ENCODE measurements at places on chromosomes 12 and 14.

GRCh38 chr14:21322716-21323115 is 42.8 kb downstream of the RPGRIP1 start:
- no peak for DNase-seq

DNA sequence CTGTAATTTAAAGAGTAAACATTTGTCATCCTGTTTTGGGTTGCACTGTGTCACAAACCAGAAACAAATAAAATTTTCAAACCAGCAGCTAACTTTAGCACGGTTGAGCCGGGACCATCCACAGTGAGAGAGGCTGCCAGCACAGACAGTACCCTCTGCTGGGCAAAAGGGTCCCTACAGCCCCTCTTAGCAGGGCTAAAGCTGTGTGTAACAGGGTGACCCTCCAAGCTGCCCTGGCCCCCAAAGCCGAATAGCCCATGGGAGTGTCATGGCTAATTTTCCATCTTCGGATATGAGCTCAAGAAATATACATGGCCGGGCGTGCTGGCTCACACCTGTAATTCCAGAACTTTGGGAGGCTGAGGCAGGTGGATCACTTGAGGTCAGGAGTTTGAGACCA is 157.1 kb upstream of the GRIN2B start:
- DNase-seq: no peak

GRCh38 chr12:16962889-16963288 is 356.9 kb upstream of the LMO3 start:
- no peak for DNase-seq

DNA sequence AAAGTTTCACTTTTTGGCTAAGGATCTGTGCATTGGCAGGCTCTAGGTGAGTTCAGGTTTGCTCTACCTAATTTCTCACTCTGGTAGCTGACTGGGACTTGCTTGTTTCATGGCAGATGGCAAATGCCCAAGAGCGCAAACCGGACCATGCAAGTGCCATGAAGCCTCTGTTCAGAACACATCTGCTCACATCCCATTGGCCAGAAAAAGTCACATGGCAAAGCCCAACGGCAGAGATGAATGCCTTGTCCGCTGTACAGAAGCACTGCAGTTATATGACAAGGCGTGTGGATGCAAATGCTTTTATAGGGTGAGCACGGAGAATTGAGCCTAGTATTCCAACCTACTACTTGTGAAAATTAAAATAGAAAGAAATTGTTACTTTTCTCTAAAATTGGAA is 202.2 kb upstream of the HMGA2 start:
- DNase-seq: no peak

GRCh38 chr14:67411820-67412421 is at the start of gene PLEK2:
TSS of gene PLEK2 (minus strand) at chr14:67412165. CDS start at chr14:67412059, 106 bp downstream.
- no peak for DNase-seq

GRCh38 chr14:94175011-94175745 is 1.1 kb downstream of the PPP4R4 start:
- DNase-seq: no peak

DNA sequence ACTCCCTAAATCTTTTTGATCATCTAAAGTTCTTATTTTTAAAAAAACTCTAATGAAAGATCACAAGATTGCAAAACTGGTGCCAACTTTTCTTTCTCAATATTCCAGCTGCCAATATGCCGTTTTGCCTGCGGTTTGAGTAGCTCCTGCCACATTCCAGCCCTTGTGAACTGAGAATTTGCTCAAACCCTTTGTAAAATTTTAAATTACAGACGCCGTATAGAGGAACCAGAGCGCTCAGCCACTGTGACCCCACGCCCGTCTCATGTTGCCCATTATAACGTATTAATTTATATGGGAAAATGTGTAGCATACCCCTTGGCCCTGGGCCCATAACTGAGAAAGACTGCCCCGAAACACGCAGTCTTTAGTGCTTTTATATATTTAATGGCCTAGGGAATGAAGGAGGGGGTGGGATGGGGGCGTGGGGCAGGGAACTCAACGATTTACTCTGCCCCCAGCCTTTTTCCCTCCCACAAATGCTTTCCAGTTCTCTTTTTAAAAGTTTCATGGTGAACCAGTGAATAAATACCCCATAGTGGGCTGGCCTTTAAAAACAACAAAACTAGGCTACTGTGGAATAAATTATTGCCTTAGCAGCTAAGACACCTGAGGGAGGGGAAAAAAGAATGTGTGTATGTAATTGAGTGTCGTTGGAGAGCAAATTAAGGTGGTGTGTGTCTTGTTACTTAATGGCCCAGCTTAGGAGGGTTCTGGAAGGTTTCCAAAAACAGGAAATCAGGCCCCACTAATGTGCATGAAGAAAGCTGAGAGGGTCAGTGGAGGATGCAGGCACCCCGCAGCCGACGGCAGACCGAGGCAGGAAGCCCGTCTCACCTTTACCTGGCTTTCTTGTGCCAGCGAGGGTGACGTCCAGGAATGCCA is 45.7 kb upstream of the RFLNA start:
- no peak for DNase-seq

GRCh38 chr12:59444932-59445331 is 150.9 kb upstream of the SLC16A7 start:
- peak; percentile 21 for DNase-seq

DNA sequence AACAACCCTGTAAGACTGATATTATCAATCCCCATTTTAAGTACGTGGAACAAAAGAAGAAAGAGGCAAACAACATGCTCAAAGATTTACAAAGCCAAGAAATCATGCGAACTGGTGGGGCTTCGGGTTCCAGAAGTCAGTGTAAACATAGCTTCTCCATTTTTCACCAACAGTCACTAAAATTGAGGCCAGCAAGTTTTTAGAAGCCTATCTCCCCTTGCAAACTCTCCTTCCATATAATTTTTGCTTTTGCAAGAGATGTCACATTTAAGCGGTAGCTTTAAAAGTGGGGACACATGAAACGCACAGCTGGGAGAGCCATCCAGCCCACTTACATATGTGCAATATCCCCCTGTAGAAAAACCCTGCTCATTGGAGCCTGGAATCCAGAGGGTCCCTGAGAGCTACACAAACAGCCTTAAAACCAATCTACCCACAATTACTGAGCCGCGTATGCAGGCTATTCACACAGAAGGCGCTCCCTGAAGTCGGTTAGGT is 797 bp downstream of the SLC11A2 start:
- DNase-seq: peak; percentile 13

- no peak for DNase-seq
Observed at GRCh38 chr14:38731962-38732361, 371.1 kb downstream of the SEC23A start.

- no peak for DNase-seq
Observed at GRCh38 chr14:55536204-55536708, 43.8 kb upstream of the KTN1 start.

DNA sequence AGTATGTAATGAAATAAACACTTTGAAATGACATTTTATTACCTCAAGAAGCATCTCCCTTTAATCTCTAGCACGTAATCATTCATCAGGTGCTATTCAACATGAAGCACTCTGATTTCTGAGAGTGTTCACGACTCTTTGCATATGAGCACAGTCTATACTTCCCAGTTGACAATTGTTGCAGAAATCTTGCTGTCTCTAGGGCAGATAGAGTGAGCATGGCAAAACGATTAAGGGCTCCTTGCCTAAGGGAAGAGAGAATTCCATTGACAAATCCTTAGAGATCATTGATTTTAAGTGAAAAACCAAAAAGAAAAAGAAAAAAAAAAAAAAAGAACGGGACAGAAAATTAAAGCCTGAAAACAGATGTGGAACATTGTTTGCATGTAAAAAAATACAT is 107.6 kb downstream of the C12orf50 start:
- no peak for DNase-seq

DNA sequence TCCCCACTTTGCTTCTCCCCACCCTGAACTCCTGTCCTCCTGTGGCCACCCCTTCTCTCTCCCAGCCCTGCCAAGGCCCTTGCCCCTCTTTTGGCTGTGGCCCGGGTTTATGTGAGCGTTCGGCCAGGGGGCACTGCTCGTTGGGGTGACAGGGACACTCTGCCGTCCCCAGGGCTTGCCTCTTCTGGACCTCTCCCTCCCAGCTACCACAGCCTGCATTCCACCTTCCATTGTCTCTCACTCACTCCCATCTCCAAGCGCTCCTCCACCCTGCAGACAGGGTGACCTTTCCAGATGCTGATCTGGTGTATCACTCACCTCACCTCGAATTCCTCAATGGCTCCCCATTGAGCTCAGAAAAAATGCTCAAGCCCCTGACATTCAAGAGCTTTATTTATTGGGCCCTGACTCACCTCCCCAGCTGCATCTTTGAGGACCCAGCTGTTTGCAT is 1.4 kb downstream of the SERPINA9 start:
- no peak for DNase-seq

DNA sequence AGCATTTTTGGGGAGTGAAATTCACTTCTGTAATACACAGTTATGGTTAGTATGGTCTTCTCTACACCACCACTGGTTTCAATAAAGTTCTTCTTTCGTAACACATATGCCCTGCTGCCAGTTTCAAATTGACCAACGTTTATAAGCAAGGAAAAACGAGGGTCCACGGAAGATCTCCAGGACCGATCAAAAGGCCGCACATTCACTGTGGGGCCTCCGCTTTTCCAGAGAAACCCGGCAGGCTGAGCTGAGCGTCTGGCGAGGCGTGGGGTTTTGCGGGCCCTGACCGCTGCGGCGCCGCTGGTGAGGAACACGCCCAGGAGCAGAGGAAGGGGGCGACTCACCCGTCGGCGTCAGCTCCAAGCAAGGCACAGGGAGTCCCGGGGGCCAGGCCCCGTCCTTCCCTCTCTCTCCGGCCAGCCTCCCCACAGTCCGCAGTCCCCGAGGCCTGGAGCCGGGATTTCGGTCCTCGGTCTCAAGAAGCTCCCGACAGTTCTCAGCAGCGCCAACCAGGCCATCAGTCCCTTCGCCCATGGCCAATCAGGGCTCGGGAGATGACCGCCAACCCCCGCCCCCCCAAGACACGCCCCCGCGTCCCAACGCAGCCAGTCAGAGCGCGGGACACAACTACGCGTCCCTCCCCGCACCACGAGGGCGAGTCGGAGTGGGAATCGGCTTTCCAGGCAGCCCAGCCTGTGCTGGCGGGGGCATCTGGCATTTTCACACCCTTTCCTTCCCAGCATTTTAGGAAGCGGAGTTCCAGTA is at the start of gene MTERF2:
Gene MTERF2 (minus strand): TSS at position 522 of the 765 bp plus-strand sequence. CDS start 8,432 bp downstream, outside the sequence.
- peak; percentile 87 for DNase-seq

DNA sequence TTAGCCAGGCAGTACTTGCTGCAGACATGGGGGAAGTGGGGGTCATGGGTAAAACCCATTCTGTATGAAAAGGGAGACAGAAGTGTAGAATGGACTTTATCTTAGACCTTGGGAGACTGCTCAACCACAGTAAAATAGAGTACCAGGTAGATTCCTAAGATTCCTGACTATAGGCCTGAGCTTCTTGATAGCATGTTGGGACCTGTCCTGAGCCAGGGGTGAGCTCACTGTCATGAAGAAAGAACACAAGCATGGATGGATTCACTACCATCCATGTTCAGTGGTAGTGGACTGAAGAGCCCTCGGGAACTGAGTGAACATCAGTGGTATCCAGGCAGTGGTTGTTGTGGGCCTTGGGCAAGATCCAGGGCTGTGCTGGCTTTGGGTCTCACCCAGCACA is 1003.8 kb downstream of the TMTC2 start:
- DNase-seq: no peak

- no peak for DNase-seq
Observed at GRCh38 chr14:85421186-85421877, 108.6 kb upstream of the FLRT2 start.

DNA sequence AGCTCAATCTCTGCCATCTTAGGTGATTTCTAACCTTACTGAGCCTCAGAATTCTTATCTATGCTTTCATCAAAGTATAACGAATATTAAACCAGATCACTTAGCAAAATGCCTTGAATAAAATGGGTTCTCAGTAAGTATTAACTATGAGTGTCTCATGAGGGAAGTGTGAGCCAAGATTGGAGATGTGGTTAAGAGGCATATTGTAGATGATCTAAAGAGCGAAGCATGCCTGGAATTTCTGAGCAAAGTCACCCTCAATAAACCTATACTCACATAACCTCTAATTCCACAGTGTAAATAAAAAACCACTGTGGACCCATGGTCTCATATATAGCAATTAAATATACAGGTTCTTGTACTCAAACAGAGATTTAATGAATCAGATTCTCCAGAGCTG is 193.1 kb upstream of the FSCB start:
- DNase-seq: no peak

DNA sequence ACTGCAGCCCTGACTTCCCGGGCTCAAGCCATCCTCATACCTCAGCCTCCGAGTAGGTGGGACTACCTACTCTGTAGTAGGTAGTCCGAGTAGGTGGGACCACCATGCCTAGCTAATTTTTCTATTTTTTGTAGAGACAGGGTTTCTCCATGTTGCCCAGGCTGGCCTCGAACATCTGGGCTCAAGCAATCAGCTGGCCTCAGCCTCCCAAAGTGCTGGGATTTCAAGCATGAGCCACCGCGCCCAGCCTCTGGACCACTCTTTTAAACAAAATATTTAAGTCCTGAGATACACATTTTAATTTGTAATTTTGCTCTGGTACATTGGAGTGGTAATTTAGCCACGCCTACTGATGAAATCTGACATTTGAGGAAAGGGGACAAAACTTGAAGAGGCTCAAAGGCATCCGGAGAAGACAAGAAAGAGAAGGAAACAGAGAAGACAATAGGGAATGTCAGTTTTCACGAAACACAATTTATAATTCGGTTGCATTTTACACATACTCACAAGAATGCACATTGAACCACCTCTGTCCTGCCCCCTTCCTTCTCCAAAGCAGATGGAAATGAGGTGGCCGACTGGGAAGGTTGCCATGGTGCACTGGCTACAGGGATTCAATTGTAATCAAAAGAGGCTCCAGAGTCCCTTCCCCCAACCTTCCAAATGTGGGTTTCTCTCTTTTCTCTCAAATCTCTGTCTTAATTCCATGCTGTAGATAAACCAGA is 9.7 kb upstream of the TUBA1A start:
- no peak for DNase-seq

DNA sequence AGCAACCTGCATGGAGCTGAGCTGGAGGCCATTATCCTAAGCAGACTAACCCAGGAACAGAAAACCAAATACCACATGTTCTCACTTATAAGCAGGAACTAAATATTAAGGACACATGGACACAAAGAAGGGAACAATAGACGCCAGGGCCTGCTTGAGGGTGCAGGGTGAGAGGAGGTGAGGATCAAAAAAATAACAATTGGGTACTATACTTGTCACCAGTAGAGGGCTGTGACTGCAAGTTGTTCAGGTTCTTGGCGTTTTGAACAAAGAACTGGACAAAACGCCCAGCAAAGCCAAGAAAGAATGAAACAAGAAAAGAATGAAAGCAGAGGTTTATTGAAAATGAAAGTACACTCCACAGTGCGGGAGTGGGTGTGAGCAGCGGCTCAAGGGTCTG is 208.5 kb upstream of the NEDD1 start:
- DNase-seq: no peak

DNA sequence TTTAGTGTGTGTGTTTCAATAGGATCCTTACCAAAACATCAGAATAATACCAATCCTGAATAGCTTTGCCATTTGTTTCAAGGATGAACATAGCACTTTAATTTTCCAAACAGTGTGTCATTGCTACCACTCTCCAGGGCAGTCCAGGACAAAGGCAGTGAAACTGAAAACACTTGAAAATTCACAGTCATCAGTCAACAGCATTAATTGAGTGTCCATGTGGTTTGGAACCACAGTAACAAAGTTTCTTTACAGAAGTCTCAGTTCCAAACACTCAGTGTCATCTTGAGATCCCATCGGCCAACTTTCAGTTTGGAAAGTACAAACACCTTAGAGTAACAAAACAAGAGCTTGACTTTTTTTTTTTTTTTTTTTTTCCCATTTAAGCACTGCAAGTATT is 228.4 kb upstream of the SOX5 start:
- DNase-seq: no peak

GRCh38 chr12:113459981-113460380 is 11.7 kb downstream of the LHX5 start:
- DNase-seq: no peak

GRCh38 chr12:76263696-76264095 is 84.5 kb downstream of the BBS10 start:
- DNase-seq: no peak

- no peak for DNase-seq
Observed at GRCh38 chr12:40586823-40587222, 105.4 kb upstream of the CNTN1 start.

Measured in hematopoietic multipotent progenitor cell (in vitro differentiated cells).